CD4-positive, alpha-beta T cell treated with Interleukin-4 for 4 hours (primary cell): ENCODE measurements at places on chromosomes 16 and 17.

DNA sequence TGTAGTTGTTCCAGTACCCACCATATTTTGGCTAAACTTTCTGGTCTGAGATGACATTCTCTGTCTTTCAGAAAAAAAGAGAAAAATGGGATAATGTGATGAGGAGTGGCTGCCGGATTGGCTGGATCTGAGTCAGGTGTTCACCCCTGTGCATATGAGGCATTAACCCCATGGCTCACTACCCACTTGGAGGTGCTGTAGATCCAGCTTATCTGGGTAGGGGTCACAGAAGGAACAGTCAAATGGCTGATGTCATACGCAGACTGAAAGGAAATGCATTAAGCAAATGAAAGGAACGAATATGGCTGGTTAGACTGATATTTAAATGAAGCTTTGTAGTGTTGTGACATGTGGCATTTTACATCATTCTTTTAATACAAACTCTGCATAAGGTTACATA is 17.3 kb downstream of the MAP2K6 start:
- DNase-seq: no peak

GRCh38 chr17:38588788-38589174 is 17.0 kb downstream of the SRCIN1 start:
- DNase-seq: no peak

DNA sequence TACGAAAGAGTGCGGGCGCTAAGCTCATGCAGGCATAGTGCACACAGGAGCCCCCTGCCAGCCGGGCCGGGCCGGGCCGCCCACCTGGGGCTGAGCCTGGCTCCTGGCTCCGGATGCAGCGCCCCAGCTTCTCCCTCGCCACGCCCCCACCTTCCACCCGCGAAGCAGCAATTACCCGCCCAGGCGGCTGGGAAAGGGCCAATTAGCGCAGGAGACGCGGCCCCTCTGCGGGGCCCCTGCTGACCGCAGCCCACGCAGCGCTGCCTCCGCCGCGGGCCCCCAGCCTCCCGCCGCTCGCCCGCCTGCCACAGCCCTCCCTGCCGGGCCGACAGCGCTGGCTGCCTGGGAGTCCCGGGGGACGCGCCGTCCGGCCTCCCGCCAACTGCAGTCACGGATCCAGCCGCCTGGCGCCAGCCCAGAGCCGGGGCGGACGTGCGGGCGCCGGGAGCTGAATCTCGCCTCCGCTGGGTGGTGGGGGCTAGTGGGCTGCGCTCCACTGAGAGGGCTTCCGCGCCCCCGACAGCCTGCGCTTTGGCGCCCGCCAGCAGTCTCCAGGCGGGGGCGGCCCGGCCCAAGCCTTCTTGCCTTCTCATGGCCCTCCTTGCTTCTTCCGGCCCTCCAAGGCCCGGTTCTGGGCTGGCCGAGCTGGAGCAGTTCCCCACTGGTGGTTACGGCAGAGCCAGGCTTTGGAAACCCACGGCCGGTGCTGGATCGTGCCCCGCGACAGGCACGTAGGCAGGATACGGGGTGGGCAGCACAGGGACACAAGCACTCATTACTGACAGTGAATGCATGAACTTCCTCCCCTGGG is 14.9 kb upstream of the CBFB start:
- peak; percentile 55 for DNase-seq

DNA sequence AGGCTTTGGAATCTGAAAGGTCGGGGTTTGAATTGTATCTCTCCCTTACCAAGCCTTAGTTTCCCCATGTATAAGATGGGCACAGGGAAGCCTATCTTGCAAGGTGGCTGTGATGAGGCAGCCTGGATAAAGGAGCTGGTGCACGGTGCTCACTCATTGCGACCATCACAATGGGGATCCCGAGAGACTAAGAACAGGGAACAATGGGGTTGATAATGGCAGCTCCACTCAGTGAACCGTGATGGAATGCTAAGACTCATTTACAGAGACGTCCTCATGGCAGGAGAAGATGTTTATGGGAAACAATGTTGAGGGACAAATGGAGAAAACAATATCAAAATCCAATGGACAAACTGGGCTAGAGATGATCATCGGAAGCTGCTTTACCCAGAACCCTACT is 81.8 kb downstream of the SPACA3 start:
- DNase-seq: no peak

- no peak for DNase-seq
Observed at GRCh38 chr16:49652456-49653172, 203.3 kb downstream of the ZNF423 start.

DNA sequence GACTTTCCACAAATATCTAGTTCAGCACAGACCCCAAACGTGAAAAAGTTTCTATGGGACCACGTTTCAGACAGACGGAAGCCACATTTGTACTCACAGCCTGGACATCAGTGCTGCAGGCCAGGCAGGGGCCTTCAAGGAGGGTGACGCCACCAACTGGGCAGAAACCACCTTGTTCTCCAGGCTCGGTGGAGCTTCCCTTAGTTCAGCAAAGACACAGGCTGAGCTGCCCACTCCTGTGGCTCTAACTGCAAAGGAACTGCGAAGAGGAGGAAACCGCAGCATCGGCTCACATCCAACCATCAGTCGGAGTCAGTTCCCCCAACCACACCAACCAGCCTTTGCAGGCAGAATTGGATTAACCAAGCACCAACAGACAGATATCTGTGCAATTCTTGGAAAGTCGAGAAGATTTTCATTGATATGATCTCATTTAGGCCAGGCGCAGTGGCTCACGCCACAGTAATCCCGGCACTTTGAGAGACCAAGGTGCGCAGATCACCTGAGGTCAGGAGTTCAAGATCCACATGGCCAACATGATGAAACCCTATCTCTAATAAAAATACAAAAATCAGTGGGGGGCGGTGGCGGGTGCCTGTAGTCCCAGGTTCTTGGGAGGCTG is 73.3 kb upstream of the CNEP1R1 start:
- no peak for DNase-seq

DNA sequence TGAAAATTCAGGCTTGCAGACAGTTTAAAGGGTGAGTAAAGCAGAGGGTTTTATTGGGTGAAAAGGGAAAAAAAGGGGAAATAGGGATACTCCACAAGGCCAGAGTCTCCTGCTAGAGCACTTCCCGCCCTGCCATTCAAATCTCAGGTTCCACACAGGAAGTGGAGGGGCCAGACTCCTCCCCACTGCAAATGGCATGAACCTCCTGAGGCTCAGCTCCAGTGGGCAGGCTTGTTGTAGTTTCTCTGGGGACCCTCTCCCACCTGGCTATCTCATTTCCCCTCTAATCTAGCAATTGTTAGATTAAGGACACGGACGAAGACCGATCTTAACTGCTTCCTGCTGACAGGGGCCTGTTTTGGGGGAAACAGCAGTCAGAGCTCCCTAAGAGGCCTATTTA is 43.4 kb downstream of the TAOK1 start:
- no peak for DNase-seq

DNA sequence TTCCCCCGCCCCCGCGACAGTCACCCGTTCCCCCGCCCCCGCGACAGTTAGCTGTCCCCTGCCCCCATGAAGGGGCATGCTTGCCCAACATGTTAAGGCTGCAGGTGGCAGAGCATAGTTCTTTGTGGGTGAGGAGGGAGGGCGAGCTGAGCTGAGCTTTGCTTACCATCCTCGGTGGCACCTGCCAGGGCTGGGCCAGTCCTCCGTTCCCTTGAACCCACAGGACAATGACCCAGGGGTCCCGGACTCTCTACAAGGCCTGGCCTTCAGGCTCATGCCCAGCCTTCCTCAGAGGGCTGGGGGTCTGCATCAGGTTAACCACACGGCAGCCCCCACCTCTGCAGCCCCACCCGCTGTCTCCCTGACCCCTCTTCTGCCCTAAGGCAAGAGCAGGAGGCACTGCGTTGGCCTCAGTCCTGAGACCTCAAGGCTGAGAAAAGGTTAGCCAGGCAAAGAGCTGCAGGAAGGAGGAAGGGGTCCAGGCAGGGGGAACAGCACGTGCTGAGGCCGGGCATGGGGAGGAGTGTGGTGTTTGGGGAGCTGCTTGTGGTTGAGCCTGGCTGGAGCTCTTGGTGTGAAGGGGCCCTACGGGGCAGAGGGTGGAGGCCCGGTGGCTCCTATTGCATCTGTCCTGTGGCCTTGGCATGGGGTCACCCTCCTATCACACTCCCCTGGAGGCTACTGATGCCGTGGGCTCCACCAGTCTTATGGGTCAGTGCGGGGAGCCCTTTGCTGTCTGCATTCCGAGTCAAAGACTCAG is 11.4 kb upstream of the DOC2B start:
- no peak for DNase-seq

- no peak for DNase-seq
Observed at GRCh38 chr16:54080524-54081008, 206.0 kb downstream of the IRX3 start.

- peak; percentile 34 for DNase-seq
Observed at GRCh38 chr17:2482218-2482617, 29.5 kb downstream of the METTL16 start.

DNA sequence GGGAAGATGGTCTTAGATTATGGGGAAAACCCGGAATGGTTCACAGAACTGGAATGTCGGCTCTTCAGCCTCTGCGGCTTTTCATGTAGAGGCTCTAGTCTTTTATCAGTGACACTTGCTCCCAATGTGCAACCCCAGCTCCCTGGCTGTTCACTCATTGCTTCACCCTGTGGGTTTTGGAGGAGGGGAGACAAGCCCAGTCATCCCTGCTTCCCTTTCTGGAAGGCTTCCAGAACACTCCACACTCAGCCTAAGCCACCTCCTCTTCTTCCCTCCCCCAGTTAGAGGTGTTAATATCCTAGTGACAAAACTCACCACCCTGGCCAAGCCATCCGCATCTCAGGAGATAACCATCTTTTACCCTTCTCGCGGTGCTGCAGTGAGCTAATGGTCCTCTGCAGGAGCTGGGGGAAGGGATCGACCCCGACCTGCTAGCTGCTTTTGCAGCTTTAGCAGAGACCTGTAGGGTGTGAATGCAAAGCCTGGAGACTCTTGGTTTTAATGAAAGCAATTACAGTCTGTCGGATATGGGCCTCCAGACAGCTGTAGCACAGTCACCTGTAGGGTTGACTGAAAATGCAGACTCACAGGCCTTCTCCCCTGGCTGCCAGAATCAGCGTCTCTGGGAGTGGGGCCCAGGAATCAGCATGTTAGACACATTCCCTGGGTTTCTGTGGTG is 24.3 kb upstream of the LASP1NB start:
- peak; percentile 65 for DNase-seq

GRCh38 chr16:1773703-1774447 is 941 bp upstream of the MRPS34 start:
- DNase-seq: no peak

DNA sequence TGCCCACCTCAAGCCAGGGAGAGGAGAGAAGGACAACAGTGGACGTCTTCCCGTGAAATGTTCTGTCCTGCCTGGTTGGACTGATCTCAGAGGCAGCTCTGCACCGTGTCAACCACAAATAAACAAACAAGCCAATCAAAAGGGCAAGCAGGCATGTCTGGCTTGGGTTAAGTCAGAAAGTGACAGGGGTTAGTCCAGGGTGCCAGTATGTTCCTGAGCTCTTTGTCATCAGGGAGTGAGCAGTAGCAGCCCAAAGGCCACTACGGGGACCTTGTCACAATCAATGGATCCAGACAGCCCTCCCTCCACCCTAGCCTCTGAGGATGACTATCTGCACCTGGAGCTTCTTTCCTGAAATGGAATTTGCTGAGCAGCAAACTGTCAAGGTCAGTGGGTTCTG is 35.0 kb downstream of the CNGB1 start:
- no peak for DNase-seq

- DNase-seq: no peak
Observed at GRCh38 chr17:38448208-38448771, 20.0 kb downstream of the ARHGAP23 start.

DNA sequence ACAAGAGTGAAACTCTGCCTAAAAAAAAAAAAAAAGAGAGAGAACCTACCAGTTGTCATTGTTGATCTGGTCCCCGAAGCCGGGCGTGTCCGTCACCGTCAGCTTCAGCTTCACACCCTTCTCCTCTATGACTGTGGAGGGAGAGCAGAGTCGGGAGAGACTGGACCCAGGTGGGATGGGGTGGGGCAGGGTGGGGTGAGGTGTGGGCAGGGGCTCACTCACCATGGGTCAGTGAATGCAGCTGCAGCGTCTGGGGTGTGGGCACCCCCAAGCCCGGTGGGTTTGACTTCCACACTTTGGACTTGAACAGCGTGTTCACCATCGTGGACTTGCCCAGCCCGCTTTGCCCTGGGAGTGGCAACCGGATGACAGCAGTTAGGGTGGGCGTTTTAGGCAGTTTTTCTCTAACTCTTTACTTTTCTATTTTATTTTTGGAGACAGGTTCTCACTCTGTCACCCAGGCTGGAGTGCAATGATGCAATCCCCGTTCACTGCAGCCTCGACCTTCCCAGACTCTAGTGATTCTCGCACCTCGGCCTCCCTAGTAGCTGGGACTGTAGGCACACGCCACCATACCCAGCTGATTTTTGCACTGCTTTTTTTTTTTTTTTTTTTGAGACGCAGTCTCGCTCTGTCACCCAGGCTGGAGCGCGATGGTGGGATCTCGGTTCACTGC is 2.2 kb downstream of the SEPTIN12 start:
- DNase-seq: no peak

DNA sequence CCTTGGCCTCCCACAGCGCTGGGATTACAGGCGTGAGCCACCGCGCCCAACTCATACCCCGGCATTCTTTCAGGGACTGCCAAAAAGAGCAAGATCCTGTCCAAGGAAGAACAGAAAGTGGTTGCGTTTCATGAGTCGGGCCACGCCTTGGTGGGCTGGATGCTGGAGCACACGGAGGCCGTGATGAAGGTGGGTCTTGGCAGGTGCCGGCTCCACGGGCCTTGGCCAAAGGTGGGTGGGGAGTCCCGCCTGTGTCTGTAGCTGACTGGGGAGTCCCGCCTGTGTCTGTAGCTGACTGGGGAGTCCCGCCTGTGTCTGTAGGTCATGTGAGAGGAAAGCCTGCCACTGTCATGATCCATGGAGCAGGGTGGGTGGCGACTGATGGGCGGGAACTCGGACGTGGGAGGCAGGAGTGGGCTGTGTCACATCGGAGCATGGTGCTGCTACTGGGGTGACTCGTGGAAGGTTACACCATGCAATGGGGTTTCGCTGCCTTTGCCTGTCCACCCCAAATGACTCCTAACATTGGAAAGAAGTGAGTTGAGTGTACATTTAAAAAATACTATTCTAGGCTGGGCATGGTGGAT is 10.0 kb upstream of the RPL13 start:
- no peak for DNase-seq

- DNase-seq: no peak
Observed at GRCh38 chr17:17235212-17236174, 1.5 kb downstream of the FLCN start.

GRCh38 chr17:32954477-32954876 is 26.5 kb downstream of the TMEM98 start:
- DNase-seq: no peak

GRCh38 chr17:73393962-73394361 is 82.2 kb upstream of the CDC42EP4 start:
- DNase-seq: no peak

GRCh38 chr16:58906981-58907715 is 173.0 kb upstream of the GOT2 start:
- DNase-seq: no peak

GRCh38 chr17:20074489-20074888 is 65.3 kb downstream of the SPECC1 start:
- DNase-seq: no peak

GRCh38 chr16:30184891-30185682 is 1.7 kb downstream of the CORO1A start:
- peak; percentile 19 for DNase-seq

- no peak for DNase-seq
Observed at GRCh38 chr17:62929320-62929719, 36.7 kb upstream of the TANC2 start.

- DNase-seq: no peak
Observed at GRCh38 chr17:49994085-49995054, 654 bp downstream of the DLX3 start.
